Hematopoietic multipotent progenitor cell treated with erythropoietin and hydrocortisone succinate and interleukin-3 and kit ligand, for 4 days (in vitro differentiated cells): ENCODE measurements at places on chromosomes 4 and X.

DNA sequence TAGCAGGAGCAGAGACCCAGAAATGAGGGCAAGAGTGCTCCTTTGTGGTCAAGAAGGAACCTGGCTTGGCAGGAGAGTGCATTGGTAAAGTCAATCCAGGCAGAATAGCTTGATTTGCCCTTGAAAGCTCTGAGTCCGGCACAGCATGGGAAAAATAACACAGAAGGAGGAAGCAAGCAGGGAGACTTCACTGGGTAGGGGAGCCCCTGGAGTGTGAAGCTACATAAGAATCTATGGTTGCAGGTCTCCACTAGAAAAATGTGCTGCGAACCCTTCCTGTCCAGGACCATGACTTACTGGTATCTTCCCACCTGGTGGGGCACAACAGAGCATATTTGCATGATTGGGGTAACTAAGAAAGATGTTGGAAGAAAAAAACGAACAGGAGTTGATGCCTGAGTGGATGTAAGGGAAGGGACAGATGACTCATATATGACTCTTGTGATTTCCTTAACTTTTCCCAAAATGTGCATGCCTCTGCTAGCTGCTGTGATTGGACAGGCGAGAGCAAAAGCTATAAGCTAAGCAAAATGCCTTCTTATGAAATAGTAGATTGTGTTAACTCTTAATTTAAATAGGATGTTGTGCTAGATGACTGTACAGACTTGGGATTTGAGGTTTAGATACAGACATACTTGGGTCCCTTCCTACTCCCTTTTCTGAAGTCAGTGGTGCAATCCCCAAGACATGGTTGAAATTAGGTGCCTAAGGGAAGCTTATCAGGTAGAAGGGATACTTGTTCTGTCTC is 3.3 kb downstream of the IL13RA1 start:
- no peak for DNase-seq

GRCh38 chrX:136468391-136469103 is 19.2 kb upstream of the BRS3 start:
- DNase-seq = peak; percentile 1

DNA sequence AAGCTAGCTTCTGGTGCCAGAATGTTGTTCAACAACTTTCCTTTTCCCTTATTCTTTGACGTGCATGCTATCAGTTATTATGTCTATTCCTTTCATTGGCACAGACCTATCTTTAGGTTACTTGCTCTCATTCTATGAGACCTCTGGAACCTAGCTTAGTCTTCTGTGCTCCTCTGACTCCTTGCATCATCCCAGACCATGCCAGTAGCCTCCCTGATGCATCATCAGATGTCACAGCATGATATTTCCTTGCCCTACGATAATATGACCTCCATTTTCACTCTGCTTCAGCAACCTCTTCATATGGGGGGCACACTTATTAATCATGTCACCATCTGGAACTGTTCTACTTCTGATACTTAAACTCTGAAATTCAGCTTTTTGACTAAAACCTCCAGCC is 37.2 kb downstream of the CLCN5 start:
- no peak for DNase-seq

DNA sequence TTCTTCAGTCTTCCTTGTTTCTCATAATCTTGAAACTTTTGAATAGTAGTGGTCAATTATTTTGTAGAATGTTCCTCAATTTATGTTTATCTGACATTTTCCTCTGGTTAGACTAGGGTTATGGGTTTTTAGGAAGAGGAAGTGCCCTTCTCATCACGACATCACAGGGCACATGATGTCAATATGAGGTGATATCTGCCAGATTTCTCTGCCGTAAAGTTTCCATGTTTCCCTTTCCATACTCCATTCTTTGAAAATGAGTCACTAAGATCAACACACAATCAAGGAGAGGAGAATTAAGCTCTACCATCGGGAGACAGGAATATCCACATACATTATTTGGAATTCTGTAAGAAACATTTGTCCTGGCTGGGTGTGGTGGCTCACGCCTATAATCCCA is 28.4 kb downstream of the RP2 start:
- DNase-seq = peak; percentile 38

GRCh38 chrX:1182211-1182610 is 30.2 kb downstream of the CRLF2 start:
- no peak for DNase-seq

- peak; percentile 77 for DNase-seq
Measured at GRCh38 chr4:47942081-47942819, 27.9 kb upstream of the NFXL1 start.

- DNase-seq = no peak
Measured at GRCh38 chr4:41364876-41365275, 108.1 kb downstream of the UCHL1 start.

DNA sequence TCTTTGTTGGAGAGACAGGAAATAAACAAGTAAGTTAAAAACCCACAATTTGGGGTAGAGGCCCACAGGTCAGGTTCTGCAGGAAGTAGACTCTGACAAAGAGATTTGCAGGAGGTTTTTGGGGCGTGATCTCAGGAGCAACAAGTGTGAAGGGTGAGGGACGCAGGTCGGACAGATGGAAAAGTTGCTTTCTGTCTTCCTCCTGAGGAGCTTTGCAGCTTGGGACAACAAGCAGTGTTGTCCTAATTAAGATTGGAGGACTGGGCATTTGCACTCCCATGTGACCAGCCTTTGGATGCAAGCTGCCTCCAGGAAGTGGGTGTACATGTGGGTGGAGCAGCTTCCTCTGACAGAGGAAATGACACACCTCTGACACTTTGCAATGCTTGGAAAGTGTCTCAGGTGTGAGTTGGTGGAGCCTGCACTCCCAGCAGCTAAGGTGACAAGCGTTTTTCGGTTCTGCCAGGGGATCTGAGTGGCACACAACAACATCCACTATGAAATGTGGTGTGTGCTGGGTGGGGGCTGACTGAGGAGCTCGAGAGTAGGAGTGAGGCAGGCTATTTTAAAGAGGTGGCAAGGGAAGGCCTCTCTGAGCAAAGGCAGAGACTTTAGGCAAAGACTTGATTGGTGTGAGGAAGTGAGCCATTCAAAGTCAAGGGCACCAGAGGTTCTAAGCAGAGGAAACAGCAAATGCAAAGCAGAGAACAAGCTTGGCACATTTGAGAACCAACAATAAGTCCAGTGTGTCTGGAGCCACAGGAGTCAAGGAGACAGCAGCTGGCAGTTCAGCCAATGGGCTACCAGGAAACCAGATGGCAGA is 339.8 kb upstream of the GATB start:
- no peak for DNase-seq

DNA sequence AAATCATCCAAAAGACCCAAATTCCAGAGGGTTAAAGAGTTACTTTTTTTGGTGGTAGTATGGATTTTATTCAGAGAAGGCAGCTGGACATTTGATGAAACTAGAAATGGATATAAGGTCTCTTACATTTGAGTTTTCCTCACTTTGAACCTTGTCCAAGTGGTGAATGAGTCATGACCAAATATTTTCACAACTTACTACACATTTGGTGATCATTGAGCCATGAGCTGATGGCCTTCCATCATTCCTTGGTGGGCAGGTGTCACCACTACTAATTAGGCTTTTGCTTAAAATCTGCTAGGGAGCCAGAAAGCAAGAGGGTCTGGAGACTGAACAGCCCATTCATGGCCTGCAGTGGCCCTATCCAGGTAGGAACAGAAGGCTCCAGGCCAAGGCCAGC is 620.2 kb upstream of the INTU start:
- no peak for DNase-seq

GRCh38 chr4:119894650-119895208 is 171.9 kb downstream of the MAD2L1 start:
- no peak for DNase-seq

DNA sequence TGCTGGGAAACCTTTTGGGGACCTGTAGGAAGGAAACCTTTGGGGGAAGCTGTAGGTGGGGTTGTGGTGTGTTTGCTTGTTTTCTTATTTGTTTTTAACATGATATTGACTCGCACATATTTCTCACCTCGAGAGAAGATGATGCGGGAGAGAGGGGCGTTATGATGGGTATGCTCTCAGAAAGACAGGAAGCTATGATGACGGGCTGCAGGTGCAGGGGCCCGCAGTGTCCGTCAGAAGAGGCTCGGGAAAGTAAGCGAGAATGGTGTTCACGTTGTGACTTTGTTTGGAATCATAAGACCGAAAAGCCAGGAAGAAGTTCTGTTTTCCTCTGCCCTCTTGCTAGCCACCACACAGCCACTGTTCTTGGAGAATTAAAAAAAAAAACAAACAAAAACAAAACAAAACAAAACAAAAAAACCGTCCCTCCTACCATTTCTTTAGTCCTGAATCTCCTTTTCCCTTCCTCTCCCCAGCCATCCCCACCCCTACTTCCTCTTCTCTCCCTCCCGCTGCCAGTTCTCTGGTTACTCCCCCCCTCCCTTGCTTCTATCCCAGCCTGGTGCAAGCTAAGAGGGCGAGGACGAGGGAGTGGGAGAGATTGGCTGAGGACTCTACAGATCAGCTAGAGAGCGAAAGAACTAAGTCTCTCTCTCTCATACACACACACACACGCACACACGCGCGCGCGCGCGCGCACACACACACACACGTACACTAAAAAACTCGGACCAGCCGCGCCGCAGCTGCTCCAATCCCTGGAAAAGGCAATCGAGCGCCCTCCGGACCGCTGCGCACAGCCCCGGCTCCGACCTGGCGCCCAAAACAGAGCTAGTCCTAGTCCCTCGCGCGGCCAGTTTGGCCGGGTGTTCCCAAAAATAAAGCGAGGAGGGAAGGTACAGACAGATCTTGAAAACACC is at the start of gene BMP3:
BMP3 (plus strand) TSS at position 648 of the 920 bp plus-strand sequence. CDS start 577 bp downstream, outside the sequence.
- DNase-seq = peak; percentile 38

GRCh38 chr4:138110815-138111214 is 131.3 kb downstream of the SLC7A11 start:
- DNase-seq = no peak

DNA sequence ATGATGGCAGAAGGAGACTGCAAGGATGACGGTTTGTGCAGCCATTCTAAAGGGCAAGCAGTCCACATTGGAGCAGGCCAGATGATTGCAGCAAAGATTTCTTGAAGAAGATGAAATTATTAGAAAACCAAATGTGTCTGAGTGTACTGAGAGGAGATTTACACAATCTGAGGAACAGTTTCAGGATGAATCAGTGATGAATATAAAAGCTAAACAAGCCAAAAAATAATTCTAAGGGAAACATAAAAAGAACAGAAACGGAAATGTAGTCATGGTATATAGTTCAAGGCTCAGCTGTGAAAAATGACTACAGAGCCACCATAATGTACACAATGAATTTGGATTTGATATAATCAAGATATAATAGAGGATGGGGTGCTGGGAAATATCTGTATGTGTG is 168.5 kb downstream of the PDGFC start:
- DNase-seq = no peak

- DNase-seq = no peak
Measured at GRCh38 chr4:18463987-18464559, 442.5 kb upstream of the LCORL start.

- DNase-seq = no peak
Measured at GRCh38 chr4:105845559-105845958, 49.7 kb upstream of the NPNT start.

GRCh38 chr4:52192721-52193135 is 141.6 kb downstream of the SPATA18 start:
- no peak for DNase-seq

DNA sequence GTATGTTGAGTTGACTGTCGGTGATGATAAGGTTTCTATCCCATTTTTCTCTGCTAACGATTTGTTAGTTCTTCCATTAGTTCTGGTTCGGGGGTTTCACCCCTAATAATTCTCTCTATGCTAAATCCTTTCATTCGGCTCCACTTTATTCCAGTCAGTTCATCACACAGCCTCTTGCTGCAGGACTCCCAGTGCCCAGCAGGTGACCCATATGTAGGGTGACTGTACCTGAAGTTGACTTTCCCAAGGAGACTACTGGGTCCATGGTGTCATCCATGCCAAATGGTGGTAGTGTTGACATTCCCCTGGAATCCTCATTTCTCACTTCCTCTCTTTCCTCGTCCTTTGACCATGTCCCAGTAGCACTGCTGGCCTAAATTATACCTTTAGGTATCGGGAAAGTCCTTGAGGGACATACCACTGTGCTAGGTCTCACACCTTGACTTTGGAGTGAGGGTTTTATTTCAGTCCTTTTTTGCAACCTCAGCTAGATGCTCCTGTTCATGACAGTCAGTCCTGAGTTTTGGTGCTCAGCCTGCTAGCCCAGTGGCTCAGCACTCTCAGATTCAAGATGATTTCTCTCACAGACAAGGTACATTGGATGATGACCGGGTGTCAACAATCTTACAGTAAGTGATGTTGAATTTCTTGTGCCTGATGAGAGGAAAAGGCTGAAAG is 105.1 kb upstream of the ARHGAP24 start:
- DNase-seq = no peak

DNA sequence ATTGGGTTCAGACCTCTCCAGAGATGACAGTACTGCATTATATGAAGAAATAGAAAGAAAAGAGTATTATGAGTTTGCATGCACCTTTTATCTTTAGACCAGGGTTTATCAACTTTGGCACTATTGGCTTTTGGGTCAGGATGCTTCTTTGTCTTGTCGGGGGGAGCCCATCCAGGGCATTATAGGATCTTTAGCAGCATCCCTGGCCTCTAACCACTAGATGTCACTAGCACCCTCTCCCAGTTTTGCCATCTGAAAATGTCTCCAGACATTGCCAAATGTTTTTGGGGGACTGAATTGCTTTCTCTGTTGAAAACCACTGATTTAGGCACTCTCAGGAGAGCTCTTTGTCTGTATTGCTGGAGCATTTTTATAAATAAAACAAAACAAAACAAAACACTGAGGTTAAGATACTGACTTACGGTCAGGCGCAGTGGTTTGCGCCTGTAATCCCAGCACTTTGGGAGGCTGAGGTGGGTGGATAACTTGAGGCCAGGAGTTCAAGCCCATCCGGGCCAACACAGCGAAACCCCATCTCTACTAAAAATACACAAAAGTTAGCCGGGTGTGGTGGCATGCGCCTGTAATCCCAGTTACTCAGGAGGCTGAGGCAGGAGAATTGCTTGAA is 23.6 kb downstream of the CA5B start:
- DNase-seq = peak; percentile 68

DNA sequence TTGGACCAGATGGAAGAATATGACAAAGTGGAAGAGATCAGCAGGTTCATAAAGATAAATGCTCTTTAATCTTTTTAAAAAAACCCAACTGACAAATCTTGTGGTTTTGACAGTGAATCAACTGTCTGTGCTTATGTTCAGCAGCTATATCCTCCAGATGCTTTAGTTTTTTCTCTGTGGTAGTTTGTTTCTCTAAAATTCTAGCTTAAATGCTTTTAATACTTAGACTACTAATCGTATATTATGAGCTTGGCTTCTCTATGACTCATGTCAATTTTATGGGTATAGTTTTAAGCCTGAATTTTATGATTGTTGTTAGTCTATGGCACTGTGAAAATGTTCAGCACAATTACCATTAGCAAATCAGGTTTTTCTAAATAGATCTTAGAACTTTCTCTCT is 12.9 kb downstream of the HHIP start:
- peak; percentile 74 for DNase-seq
